ENCODE measurements at places on chromosomes 16 and 17. TPM values are rescaled to one million over a fixed set of nuclear protein-coding genes. Genes with fewer than 3 reads are reported as not detected.
A peak's percentile ranks its signal among the peaks of the same experiment; 100 is the strongest.

GRCh38 chr16:25176136-25176535 lies 40.6 kb upstream of the AQP8 start:
- no peak for DNase-seq

GRCh38 chr17:38431346-38432145 lies 3.3 kb downstream of the ARHGAP23 start:
- DNase-seq = no peak

DNA sequence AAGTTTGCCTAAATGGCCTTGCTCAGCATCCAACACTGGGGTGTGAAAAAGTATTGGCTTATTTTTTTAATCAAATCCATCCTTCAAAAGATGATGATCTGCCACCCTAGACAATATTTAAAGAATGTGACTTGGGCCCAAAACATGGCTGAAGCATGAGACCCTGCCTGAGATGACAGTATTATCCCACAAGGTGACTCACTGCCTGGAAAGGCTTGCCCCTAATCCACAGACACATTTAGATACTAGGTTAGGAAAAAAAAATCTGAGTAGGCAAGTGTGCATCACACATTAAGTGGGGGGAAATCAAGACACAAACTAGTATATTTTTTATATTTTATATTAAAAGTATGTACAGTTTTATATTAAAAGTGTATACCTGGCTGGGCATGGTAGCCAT lies 38.4 kb downstream of the TOM1L2 start:
- DNase-seq = no peak

- DNase-seq = no peak
Measured at GRCh38 chr17:59878624-59879023, 14.1 kb downstream of the TUBD1 start.

DNA sequence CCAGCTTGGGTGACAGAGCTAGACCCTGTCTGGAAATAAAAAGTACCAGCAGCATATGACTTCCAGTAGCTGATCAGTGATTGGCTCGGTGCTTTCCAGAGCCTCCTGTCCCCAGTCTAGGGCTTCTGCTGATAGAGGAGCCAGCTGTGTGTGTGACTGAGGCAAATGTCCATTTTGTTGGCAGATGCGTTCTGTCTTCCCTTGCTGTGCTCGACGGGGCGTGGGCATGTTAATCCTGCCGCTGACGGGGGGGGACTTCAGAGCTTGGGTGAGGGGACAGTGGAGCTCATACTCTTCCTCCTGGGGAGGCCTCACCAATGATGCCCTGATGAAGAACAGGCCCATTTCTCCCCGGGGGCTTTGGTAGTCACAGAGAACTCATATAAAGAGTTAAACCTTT lies 14.6 kb downstream of the KCTD2 start:
- DNase-seq = no peak

- no peak for DNase-seq
Measured at GRCh38 chr17:4812690-4813089, 5.7 kb downstream of the PLD2 start.

DNA sequence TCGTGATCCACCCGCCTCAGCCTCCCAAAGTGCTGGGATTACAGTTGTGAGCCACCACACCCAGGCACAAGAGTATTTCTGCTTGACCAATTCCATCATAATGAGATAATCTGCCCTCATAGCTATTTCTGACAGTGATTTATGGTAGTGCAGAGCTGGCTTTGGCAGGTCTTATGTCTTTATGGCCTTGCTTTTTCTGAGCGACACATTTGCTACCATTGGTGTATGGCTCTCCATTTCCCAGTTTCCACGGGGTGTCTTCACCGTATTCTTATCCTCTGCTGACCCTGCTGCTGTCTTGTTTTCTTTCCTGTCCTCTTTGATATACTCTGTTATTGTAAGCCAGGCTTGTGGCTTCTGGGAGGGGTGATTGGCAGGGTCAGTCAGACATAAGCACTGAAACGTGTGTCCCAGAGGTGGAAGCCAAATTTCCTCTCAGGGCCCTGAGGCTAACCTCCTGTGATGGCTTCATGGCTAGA lies 161.1 kb upstream of the TBX2 start:
- DNase-seq = no peak

- DNase-seq = no peak
Measured at GRCh38 chr17:71636644-71637043, 484.2 kb upstream of the SOX9 start.

DNA sequence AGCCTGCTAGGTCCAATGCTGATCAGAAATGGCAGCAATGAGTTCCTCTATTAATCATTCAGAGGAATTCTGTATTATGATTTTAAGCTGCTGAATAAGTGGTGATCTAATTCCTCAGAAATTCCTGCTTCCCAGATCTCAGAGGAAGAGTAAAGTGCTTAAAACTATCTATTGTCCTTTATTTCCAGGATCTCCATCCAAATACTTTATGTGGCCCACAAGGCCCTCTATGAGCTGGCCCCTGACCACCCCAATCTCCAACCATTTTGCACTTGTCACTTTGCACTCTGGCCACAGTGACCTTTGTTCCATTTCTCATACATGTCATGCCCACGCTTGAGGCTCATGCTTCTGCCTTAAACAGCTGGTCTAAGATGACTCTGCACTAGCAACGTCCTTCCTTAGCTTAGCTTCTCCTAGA lies 93.7 kb downstream of the CA10 start:
- no peak for DNase-seq

DNA sequence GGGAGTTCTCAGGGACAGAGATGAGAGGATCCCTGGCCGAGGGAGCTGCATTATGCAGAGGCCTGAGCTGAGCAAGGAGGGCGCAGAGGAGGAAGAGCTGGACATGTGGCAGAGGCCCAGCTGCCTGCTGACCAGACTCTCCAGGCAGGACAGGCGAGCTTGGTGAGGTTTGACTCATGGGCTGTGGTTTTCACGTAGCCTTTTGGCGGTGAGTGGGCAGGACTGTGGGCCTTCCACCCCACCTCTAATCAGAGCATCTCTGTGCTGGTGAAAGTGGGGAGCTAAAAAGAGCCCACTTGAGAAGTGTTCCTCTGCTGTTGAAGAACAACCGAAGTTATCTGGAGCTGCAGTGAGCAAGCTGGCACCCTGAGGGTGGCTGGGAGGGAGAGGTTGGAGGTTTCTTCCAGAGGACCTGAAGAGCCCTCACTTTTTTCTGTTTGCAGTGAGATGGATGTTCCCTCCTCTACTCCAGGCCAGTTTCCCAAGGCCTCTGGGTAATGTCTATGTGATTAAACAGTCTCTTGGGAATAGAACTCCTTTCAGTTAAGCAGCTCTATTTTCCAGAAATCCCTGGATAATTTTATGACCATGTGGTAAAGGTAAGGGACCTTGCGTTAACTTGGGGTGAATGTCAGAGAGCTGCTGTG lies 11.9 kb downstream of the EPN2 start:
- DNase-seq = no peak

DNA sequence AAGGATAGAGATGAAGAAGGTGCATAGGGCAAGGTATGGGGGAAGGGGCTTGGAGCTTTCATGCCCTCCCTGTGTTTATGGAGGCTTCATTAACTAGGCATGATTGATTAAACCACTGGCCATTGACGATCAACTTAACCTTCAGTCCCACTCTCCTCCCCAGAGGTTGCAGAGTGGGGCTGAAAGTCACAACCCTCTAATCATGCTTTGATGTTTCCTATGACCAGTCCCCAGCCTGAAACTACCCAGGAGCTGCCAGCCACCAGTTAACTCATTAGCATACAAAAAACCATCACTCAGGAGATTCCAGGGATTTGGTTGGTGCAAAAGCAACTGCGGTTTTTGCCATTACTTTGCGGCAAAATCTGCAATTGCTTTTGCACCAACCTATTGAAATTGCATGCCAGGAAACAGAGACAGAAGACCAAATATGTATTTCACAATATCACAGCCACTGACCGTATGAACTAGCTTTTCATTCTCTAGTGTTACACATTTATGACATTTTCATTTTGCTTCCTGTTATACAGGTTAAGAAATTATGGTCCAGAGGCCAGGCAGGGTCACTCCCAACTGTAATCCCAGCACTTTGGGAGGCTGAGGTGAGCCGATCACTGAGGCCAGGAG lies 5.4 kb downstream of the GFOD2 start:
- no peak for DNase-seq

DNA sequence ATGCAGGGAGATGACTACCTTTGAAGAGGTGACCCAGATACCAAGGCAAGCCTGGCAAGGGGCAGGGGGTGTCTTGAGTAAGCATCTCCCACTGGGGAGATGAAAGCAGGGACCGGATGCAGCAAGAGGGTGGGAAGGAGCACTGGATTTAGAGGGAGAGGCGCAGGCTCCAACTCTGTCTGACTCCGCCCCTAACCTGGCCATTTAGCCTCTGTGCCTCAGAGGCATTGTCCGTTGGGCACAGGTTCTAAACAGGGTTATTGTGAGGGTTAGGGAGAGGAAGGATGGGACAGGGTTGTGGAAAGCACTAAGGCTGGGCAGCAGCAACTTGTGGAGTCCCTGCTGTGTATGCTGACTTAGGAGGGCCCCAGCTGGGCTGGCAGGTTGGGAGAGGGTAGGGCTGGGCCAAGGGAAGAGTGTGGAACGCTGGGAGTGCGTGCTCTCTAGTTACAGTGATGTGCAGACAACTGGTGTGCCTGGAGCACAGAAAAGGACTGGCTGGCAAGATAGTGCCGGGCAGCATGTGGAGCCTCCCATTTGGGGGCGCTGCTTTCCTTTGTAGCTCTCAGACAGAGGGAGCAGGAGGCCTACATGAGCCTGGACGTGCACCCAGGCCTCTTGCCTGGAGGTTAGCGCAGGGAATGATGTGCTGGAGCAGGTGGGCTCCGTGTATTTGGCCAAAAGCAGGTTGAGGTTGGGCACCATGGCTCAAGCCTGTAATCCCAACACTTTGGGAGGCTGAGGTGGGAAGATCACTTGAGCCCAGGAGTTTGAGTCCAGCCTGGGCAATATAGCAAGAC lies 26.2 kb downstream of the TBX2 start:
- peak; percentile 71 for DNase-seq

DNA sequence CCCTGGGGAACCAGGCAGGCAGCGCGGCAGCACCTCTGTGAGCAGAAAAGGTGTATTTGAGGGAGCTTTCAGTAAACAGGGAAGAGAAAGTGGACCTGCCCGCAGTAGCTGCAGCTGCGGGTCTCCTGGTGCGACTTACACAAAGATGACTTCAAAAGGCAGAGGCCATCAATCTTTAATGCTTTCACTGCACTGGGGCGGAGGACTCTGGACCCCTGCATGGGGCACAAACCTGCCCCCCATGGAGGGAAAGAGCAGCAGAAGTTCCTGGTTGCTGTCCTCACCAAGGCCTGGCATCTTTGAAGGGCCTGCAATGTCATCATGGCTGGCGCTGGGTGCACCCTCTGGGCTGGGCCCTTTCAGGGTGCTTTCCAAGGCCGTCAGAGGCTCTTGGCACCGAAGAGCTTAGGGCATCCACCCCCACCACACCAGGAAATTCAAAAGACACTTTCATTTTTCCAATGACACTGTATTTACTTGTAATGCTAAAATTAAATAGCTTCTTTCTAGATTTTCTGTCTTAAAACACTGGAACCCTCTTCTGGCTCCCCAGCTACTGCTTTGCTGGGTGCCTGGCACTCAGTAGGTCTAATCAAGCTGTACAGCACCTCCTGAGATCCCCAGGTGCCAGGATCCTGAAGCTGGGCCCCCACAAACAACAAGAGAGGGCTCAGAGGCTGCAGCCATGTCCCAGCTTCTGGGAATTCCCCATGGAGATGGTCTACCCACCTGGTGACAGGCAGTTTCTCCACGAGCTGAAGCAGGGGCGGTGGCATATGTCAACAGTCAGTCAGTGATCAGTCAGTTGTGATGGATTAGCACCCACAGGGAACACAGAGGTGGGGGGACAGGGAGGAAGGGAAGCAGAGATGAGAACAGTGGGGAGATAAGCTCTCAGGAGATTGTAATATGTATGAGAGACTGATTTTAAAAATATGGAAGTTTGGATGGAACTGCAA lies 2.1 kb upstream of the CACNG1 start:
- no peak for DNase-seq

DNA sequence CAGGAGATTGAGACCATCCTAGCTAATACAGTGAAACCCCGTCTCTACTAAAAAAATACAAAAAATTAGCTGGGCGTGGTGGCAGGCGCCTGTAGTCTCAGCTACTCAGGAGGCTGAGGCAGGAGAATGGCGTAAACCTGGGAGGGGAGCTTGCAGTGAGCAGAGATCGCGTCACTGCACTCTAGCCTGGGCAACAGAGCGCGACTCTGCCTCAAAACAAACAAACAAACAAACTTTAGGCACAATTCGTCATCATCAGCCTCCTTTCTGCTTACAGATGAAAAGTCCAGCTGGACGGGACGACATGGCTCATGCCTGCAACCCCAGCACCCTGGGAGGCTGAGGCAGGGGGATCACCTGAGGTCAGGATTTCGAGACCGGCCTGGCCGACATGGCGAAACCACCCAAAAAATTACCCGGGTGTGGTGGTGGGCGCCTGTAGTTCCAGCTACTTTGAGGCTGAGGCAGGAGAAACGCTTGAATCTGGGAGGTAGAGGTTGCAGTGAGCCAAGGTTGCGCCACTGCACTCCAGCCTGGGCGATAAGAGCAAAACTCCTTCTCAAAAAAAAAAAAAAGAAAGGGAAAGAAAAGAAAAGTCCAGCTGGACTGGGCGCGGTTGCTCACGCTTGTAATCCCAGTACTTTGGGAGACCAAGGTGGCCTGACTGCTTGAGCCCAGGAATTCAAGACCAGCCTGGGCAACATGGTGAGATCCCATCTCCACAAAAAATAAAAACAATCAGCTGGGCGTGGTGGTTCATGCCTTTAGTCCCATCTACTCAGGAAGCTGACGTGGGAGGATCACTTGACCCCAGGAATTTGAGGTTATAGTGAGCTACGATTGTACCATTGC lies 1.5 kb upstream of the SPIRE2 start:
- no peak for DNase-seq

DNA sequence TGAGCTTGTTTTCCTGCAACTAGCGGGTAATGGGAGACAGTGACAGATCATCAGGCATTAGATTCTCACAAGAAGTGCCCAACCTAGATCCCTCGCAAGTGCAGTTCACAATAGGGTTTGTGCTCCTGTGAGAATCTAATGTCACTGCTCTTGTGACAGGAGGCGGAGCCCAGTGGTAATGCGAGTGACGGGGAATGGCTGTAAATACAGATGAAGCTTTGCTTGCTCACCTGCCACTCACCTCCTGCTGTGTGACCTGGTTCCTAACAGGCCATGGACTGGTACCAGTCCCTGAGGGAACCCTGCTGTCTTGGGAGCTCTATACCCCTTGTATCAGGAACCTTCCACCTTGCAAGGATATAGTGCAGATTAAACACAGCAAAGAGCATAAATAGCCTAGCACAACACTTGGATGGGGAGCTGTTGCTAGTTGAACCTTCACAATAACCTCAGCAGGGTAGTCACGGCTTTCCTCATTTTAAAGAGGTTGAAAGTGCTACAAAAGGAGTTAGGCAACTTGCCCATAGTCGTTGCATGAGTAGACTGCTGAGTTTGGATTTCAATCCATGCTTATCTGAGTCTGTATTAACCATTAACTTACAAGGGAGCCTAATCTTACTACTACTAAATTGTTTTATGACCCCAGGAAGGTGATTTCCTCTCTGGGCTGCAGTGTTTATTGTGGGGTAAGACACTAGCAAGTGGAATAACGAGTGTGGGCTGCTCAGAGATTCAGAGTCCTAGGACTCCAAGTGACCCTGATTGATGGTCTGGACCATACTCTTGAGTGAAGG lies 156.6 kb upstream of the ZFHX3 start:
- no peak for DNase-seq

- no peak for DNase-seq
Measured at GRCh38 chr17:37131669-37132611, 183.2 kb downstream of the AATF start.

NLRC5 gene
- total RNA-seq = 2.8 TPM

SPDYE4 gene
- not detected for total RNA-seq

ARHGAP44 gene
- total RNA-seq = 23.8 TPM

AANAT gene
- total RNA-seq = 0.57 TPM

OR3A3 gene
- total RNA-seq = not detected

CA5A gene
- total RNA-seq = not detected

GPR139 gene
- 0.55 TPM for total RNA-seq

TBC1D28 gene
- total RNA-seq = 0.09 TPM

TLCD1 gene
- 36.5 TPM for total RNA-seq

TBKBP1 gene
- 15.8 TPM for total RNA-seq

TP53 gene
- 179 TPM for total RNA-seq

Measured in WTC11 (cell line).